Non-pigmented ciliary epithelial cell (primary cell): ENCODE measurements at places on chromosomes 12 and 14.

- DNase-seq: no peak
These were observed 6.3 kb upstream of the LTBP2 start for GRCh38 chr14:74618078-74618952.

- no peak for DNase-seq
These were observed 227.5 kb downstream of the MON2 start for GRCh38 chr12:62694116-62694515.

DNA sequence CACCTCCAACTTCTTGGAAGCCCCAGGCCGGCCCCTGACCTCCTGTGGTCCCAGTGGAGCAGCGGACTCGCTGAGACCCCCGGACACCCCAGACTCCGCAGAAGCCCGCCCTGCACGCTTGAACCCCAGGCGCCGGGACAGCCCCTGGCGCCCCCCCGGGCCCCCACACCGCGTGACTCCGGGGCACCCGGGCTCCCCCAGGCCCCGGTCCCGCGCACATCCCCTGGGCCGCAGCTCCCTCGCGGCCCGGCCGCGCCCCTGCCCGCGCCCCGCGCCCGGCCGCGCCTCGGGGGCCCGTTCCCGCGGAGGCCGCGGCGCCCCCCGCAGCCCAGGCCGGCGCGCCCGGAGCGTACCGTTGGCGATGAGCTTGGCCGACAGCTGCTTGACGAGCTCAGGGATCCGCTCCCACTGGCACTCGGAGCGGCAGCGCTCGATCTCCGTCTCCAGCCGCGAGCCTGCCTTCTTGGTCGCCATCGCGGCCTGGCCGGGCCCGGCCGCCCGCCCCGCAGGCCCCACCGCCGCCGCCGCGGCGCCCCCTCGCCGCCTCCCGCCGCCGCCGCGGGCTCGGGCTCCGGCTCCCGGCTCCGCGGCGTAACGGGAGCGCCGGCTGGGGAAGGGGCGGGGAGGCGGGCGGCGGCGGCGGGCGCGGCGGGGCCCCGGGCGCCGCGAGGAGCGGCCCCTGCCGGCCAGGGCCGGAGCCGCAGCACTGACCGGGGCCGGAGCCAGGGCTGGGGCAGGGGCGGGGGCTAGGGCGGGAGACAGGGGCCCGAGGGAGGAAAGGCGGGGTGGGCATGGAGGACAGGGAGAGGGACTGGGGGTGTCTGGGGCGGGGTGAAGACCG is at the start of gene TTC7B:
TTC7B (minus strand) TSS at position 609 of the 841 bp plus-strand sequence; CDS start at position 474, 135 bp downstream.
- DNase-seq: no peak

DNA sequence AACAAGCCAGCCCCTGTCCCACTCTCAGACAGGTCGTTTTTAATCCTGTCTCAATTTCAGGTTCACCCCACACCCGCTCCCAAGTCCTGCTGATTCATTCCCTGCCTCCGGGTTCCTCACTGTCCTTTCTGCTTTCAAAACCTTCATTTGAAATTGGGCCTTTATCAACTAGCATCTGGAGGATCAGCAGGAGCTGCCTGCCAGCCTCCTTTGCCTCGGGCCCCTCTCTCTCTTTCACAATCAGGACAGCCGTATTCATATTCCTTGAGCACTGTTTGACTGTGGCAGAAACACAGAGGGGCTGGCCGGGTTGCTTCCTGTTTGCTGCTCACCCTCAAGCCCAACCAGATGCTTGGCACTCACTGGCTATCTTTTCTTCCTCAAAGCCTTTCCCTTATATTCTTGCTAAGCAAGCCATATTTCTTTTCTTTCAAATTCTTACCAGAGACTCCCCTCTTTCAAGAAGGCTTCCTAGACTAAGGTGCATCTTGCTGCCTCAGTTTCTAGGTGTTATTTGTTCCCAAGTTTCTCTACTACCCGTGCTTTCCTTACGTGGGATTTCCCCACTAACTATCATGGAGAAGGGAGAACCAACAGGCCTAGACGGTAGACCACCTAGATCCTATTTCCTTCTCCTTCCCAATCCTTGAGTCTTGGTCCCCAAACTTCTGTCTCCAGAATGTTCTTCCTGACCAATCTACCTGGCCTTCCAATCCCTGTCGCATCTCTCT is 3.0 kb downstream of the GALNT6 start:
- no peak for DNase-seq

DNA sequence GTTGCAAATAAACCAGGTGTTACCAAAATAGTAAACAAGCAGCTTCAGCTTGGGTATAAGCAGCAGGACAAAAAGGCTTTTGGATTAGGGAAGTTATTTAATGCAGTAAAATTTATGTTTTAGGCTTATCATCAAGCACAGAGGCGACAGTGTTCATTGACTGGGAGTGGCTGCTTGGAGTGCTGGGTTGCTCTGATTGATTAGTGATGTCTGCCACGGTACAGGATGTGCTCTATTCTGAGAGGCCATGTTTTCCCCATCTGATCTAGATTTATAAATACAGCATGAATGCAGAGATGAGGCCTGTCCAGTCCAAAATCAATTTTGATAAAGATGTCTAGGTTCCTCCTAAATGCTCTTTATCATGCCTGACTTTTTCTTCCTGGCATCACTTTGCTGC is 83.5 kb downstream of the MAP1LC3B2 start:
- DNase-seq: no peak

- no peak for DNase-seq
These were observed 92.9 kb downstream of the CCDC92 start for GRCh38 chr12:123879691-123880090.

- DNase-seq: no peak
These were observed 75.9 kb downstream of the LMNTD1 start for GRCh38 chr12:25477217-25477616.

- no peak for DNase-seq
These were observed 87.6 kb upstream of the MED13L start for GRCh38 chr12:116365114-116365513.

DNA sequence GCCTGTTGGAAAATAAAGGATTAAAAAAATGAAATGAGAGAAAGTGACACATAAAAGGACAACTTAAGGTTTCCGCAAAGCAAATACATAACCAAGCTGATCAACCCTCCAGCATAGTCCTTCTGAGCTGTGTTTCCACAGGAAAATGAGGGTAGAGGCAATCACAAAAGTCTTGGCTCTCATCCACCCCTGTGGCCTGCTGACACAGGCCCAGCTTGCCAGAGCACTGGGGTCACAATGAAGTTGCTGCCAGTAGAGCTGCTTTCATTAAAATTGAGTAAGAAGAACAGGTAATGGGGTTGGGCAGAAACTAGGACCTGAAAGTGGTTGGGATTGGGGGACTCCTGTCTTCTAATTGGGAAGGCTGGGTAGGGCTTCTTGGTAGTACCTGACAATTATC is 65.9 kb downstream of the RERG start:
- DNase-seq: no peak
